ENCODE measurements at places on chromosomes 16 and 17.
A peak's percentile ranks its signal among the peaks of the same experiment; 100 is the strongest.

- no peak for DNase-seq
Observed at GRCh38 chr16:15610369-15610871, 32.5 kb downstream of the MARF1 start.

GRCh38 chr17:63476854-63477479 is at the start of gene ACE:
Gene ACE (plus strand): TSS chr17:63477061. CDS start chr17:63477095, 34 bp downstream.
- no peak for DNase-seq

DNA sequence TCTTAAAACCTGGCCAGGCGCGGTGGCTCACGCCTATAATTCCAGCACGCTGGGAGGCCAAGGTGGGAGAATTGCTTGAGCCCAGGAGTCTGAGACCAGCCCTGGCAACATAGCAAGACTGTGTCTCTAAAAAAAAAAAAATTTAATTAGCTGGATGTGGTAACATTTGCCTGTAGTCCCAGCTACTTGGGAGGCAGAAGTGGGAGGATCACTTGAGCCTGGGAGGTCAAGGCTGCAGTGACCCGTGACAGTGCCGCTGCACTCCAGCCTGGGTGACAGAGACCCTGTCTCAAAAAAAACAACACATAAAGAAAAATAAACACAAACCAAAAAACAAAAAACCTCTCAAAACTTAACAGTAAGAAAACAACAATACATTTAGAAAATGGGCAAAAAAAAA is 106.3 kb downstream of the SMG6 start:
- no peak for DNase-seq

GRCh38 chr17:80936218-80936617 is 55.4 kb upstream of the CHMP6 start:
- no peak for DNase-seq

- peak; percentile 7 for DNase-seq
Observed at GRCh38 chr16:57475711-57476339, 10.5 kb downstream of the DOK4 start.

DNA sequence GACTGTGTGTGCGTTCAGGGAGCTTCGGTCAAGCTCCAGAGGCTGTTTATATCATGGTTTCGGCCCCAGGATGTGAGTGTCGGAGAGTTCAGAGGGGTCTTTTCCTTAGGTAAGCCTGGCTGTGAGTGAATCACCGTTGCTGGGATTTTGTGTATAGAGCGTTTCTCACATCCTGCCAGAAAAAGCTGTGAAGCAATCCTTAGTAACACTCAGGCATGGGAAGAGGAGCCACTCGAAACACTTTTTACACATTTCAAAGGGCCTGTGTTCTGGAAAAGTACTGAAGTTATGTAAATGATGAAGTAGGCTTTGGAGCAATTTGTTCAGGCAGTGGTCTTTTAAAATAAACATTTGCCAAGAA is 662 bp downstream of the PGS1 start:
- no peak for DNase-seq

GRCh38 chr17:49730785-49731434 is 23.1 kb upstream of the SLC35B1 start:
- DNase-seq, result no peak

- no peak for DNase-seq
Observed at GRCh38 chr16:77165006-77165405, 26.0 kb upstream of the MON1B start.

DNA sequence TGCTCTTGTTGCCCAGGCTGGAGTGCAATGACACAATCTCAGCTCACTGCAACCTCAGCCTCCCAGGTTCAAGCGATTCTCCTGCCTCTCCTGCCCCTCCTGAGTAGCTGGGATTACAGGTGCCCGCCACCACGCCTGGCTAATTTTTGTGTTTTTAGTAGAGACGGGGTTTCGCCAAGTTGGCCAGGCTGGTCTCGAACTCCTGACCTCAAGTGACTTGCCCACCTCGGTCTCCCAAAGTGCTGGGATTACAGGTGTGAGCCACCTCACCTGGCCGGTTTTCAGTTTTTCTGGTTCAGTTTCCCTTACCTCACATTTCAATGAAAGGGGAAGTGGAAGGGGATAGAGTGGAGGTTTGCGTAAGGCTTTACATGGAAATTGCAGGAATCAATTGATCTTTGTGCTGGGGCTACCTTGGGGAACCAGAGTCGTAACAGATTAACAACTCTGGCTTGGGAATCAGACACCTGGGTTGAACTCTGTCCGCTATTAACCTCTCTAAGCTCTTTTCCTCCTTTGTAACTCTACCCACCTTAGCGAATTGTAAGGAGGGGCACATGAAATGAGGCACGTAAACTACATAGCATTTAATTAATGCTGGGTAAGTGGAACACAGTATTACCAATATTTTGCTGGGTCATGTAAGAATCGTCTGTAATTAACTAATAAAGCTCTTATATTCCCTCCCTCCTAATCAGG is 3.2 kb downstream of the MPV17L start:
- no peak for DNase-seq

DNA sequence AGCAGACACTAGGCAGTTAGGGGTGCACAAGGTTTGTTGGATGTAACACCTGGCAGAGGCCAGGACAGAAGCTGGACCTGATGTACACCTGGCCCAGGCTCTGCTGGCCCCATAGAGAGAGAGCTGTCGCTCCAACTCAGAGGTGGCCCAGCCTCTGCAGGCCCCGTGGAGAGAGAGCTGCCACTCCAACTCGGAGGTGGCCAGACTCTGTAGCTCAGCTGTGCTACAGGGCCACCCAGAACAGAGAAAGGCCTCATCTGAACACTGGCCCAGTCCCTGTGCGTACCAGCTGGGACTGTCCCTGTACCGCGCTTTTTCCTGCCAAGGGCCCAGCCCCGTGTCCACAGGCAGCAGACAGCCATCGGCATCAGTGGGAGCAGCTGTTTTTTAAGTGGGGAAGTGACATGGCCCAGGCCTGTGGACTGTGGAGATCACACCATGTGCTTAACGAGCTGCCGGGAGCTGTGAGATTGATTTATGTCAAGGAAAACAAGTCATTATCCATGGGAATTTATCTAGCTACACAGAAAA is 176.4 kb upstream of the CHMP6 start:
- DNase-seq, result no peak

GRCh38 chr17:32697728-32698625 is 178.9 kb downstream of the MYO1D start:
- DNase-seq, result no peak

DNA sequence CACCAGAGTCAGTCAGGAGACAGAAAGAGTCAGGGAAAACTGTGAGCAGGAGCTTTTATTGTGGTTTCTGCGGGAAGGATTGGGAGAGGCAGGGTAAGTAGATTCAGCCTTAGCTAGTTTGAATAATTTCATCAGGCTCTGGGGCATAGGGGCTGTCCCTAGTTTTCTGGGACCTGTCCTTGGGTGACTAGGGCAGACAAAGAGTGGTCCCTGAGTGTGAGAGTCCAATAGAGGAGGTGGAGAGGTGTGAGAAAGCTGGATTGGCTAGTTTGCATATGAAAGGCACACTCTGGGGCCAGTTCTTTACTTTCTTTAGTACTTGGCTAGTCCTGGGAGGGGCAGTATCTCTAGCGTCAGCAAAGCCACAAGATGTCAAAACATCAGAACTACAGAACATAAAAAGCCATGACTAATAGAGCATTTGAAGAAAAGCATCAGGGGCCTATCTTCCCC is 255.6 kb downstream of the HS3ST3A1 start:
- DNase-seq, result no peak

- DNase-seq, result no peak
Observed at GRCh38 chr17:77256710-77257109, 115.9 kb downstream of the SEC14L1 start.

DNA sequence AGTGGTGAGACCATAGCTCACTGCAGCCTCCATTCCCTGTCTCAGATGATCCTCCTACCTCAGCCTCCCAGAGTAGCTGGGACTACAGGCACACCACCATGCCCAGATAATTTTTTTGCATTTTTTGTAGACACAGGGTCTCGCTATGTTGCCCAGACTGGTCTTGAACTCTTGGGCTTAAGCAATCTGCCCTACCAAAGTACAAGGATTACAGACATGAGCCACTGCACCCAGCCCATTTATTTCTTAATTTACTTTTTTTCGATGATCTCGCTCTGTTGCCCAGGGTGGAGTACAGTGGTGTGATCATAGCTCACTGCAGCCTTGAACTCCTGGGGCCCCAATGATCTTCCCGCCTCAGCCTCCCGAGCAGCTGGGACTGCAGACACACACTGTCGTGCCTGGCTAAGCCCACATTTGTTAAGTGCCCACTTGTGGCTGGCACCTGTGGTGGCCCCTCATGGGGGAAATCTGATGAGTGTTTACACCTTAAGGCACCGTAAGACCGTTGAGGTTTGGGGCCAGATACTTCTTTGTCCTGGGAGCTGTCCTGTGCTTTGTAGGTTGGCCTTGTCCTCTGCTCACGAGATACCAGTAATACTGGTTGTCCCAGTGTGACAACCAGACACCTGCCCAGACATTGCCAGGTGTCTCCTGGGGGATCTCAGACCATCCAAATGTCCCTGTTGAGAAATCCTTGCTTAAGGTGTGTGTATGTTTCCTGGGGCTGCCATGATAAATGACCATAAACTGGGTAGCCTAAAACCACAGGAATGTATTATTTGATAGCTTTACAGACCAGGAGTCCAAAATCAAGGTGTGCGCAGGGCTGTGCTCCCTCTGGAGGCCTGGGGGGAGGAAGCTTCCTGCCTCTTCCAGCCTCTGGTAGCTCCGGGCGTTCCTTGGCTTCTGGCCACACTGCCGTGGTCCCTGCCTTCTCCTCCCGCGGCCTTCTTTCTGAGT is 141.4 kb upstream of the GSE1 start:
- no peak for DNase-seq

- peak; percentile 24 for DNase-seq
Observed at GRCh38 chr17:76547183-76547641, 7.4 kb downstream of the PRCD start.

GRCh38 chr17:59331929-59332748 is 684 bp downstream of the YPEL2 start:
- DNase-seq, result no peak

DNA sequence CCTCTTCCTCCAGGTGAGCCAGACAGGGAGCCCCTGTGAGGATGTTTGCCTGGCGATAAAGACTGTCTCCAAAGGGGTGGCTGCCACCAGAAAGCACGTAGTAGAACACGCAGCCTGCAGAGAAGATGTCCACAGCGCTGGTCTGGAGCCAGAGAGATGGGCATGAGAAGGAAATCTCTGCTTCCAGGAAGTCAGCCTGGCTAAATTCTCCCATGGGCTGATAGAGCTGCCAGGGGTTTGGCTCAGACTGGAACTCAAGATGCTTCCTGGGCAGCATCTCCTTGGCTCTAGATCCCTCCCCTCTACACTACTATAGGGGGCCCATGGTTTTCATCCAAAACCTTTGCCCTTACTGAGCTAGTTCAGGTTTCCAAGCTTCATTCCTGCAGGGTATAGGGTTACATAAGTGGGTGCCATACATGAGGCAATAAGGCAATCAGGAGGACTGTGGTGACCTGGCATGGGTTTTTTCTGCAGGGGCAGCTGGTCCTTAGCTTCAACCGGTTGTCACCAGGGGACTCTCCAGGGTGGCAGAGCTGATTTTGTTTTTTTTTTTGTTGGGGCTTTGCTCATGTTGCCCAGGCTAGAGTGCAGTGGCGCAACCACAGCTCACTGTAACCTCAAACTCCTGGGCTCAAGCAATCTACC is 13.6 kb downstream of the PLK1 start:
- no peak for DNase-seq

GRCh38 chr17:72425133-72425793 is 304.4 kb downstream of the SOX9 start:
- no peak for DNase-seq

GRCh38 chr17:70407506-70407905 is 238.2 kb downstream of the KCNJ2 start:
- no peak for DNase-seq

DNA sequence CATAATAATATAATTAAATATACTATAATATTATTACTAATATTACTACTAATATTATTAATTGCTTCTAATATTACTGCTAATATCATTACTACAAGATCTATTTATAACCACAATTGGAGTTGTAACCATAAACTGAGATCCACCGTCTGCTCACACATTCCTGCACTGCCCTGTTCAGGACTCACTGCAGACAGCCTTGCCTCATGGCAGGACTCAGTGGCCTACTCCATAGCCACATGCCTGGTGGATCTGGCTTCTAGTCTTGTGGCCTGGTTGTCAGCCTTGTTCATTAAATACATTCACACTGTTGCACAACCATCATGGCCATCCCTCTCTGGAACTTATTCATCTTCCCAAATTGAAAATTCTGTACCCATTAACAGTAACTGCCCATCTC is 48.0 kb downstream of the SRL start:
- DNase-seq, result no peak

DNA sequence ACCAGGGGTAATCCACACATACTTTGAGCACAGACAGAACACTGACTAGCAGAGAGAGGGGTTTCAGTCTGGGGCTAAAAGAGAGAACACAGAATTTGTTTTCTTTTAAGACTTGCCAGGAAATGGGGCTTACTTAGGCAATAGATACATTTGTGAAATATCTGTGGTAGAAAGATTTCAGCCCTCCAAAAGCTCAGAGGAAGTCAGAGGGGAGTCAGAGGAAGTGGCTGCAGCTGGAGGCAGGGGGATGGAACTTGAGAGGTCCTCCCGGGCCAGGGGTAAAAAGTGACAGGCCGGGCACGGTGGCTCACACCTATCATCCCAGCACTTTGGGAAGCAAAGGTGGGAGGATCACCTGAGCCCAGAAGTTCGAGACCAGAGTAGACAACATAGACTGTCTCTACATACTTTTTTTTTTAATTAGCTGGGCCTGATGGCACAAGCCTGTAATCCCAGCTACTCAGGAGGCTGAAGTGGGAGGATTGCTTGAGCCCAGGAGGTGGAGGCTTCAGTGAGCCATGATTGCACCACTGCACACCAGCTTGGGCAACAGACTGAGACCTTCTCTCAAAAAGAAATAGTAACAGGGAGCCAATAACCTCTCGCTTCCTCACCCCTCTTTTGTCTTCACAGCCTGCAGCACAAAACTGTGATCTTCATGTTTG is 49.9 kb downstream of the NLRC5 start:
- DNase-seq, result no peak

DNA sequence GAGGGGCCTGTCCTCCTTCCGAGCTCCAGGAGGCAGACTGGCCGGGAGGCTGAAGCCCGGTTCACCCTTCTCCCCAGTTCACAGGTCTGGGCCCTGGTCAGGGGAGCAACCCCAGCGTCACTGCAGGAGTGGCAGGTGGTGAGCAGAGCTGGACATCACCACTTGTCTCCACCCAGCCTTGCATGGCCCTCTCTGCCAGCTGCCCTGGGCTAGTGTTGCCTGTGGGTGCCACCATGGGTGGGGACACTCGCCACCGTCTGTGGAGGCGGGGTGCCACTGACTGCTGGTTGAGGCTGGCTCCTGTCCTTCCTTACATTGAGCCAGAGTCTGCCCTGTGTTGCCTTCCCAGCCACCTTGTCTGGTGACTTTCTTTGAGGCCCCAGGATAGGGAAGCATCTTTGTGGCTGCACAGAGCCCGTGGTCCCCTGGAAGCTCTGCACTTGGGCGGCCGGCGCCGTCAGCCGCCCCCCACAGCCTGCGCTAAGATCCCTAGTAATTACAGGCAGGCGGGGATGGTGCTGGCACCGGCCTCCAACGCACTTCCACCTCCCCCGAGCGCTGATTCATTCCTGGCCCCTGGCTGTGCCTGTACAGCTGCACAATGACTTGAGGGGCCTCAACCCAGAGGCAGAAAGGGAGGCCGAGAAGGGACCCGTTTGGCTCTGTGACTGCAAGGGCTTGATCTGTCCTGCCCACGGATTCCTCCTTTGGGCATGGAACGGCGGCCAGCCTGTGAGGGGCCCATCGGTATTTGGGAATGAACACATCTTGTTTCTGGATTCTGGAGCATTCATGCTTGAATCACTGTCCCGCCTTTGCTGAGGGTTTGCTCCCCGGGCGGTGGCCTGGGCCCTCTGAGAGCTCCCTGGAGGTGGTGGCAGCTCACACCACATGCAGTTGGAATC is 5.2 kb downstream of the BAIAP2 start:
- DNase-seq, result no peak

All from stimulated activated CD4-positive, alpha-beta T cell treated with anti-CD3 and anti-CD28 coated beads, Interleukin-1b, Interleukin-23, amount 100 ng/mL, for 1 hour (primary cell).